ENCODE measurements at places on chromosomes 2 and 18.

GRCh38 chr2:129293326-129293725 lies 686.1 kb upstream of the RAB6C start:
- DNase-seq: no peak

- DNase-seq: peak; percentile 67
Observed at GRCh38 chr2:143936848-143937722, 582.8 kb downstream of the ZEB2 start.

GRCh38 chr2:214533541-214533940 lies 122.7 kb downstream of the VWC2L start:
- peak; percentile 5 for DNase-seq

DNA sequence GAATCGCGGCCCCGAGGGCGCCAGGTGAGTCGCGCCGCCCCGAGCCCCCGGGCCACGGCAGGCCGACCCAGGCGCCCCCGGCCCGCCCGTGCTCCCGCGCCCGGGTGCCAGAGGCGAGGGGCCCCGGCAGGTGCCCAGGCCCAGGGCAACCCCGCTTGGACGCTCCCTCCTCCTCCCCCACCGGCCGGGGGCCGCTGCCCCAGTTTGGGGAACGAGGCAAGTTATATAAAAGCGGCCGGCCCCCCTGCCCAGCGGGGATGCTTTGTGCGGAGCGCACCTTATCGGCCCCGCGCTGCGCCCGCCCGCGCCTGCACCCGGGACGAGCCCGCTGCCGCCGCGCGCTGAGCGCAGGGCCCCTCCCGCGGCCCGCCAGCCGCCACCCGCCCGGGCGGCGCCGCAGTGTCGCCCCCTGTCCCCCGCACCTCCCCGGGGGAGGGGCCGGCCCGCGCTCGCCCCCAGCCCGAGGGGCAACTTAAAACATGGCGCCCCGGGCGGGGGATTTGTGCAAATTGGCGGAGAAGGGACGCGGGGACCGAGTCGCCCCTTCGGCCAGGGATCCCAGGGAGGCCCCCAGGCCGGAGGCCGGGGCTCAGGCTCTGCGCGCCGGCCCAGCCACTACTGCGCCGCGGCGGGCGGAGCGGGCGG lies 639 bp downstream of the EPB41L3 start:
- peak; percentile 41 for DNase-seq

- DNase-seq: no peak
Observed at GRCh38 chr18:34038086-34038485, 186.6 kb downstream of the NOL4 start.

DNA sequence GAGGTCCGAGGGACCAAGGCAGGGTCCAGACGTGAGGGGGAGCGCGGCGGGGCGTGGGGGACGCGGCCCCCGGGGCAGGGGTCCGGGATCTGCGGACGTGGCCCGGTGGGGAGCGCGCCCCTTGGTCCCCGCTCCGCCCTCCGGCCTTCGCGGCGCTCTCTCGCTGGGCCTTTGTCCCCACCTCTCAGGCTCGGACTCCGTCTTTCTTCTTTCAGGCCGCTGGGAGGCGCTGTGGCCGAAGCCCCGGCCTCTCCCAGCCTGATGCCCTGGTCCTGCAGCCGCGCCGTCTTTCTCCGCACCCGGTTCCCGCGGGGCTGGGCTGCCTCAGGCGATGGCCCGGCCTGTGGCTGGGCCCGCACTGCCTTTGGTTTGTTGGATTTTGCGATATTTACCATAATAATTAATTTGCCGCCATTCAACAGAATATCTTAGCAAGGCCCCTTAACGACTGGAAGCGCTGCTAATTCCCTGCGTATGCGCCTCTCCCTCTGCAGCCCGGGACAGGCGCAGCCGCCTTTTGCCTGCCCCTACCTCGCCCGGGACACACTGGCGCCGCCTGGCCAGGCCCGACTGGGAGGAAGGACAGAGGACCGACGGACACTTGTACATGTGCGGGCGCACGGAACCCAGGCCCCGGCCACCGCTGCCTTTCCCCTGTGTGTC lies 10.8 kb downstream of the SIX3 start:
- peak; percentile 74 for DNase-seq

- peak; percentile 45 for DNase-seq
Observed at GRCh38 chr2:231190531-231191197, 7.8 kb upstream of the ARMC9 start.

DNA sequence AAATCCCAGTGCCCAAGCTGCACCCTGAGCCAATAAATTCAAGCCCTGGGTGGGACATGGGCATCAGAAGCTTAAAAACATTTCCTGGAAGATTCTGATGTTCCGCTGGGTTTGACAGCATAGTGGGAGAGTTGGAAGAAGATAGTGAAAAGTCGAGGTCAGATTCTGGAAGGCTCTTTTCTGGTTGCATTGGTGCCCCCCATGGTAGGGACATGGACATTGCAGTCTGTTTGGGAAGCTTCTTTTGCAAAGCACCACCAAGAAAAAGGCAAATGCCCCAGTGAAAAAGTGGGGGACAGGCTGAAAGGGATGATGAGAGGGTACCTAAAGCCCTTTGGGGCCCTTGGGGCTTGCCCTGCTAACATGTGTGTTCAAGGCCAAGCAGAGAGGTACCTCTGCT lies 21.0 kb downstream of the MERTK start:
- no peak for DNase-seq

GRCh38 chr2:25290811-25291495 lies 50.8 kb downstream of the DNMT3A start:
- peak; percentile 94 for DNase-seq

- DNase-seq: no peak
Observed at GRCh38 chr2:107281637-107282036, 395.7 kb upstream of the ST6GAL2 start.

DNA sequence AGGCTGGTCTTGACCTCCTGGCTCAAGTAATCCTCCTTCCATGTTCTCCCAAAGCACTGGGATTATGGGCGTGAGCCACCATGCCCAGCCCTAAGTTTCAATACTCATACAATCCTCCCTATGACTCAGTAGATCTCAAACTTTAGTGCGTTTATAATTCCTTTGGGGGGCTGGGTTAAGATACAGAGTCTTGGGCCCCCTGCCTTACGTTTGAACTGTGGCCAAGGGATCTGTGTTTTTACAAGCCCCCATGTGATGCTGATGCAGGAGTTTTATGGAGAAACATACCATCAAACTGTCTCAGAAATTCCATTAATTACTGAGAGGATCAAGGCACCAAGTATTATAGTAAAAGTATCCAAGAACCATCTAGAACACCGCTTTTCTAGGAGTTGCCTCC lies 38.2 kb upstream of the FAM136A start:
- no peak for DNase-seq

DNA sequence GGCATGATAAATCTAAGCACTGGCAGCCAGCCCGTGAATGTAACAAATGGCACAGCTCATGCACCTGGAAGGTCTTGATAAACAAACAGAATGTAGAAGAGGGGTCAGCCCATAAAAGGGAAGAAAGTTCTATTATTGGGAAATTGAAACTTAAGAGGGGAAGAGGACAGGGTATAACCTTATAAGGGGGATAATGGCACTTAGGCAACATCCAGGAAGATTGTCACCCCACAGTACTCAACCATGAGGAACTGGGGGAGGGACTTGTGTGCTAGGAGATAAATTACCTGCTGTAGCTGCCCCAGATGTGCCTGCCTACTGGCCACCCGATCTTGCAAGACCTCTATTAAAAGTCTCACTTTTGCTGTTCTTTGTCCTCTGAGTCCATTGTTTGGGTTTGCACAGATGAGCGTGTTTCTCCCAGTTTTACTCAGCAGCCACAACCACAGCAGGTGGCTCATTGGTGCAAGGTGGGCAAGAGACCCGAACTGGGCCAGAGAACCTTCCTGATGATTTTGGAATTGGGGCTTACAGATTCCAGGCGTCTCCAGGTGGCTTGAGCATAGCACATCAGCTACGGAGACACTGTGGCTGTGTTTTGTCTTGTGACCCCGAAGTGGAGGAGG lies 79.0 kb upstream of the TAF1B start:
- no peak for DNase-seq

- no peak for DNase-seq
Observed at GRCh38 chr18:60259052-60259681, 113.4 kb downstream of the MC4R start.

- no peak for DNase-seq
Observed at GRCh38 chr18:70194227-70194890, 11.1 kb downstream of the RTTN start.

- DNase-seq: no peak
Observed at GRCh38 chr2:156110890-156111289, 221.6 kb downstream of the NR4A2 start.

GRCh38 chr18:24027156-24027827 lies 12.7 kb downstream of the TTC39C start:
- DNase-seq: peak; percentile 15

DNA sequence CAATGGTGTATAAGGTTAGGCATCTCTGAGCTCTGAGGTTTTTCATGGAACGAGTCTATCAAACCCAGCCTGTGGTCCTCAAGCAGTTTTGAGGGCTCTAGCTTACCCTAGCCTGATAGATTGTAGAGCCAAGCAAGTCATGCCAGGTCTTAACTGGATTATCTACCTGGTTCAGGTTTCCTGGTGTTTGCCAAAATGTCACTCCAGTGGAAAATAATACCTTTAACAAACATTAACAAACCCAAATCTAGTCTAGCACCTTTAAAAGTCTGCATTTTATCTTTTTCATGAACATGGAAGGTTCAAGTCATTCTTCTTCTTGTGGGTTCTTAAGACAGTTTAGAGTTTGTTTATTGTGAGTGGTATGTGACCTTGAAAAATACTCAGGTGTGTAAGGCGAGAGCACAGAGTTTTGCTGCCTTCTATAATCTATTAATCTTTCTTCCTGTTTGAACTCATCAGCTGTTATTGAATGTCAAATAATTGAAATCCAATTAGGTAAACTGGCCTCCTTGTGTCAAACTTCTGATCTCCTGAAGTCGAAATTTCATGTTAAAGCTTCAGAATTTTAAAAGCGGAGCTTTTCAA lies 13.4 kb upstream of the ADGRF3 start:
- no peak for DNase-seq

GRCh38 chr2:96819128-96819875 lies 3.2 kb downstream of the CNNM3 start:
- DNase-seq: no peak

DNA sequence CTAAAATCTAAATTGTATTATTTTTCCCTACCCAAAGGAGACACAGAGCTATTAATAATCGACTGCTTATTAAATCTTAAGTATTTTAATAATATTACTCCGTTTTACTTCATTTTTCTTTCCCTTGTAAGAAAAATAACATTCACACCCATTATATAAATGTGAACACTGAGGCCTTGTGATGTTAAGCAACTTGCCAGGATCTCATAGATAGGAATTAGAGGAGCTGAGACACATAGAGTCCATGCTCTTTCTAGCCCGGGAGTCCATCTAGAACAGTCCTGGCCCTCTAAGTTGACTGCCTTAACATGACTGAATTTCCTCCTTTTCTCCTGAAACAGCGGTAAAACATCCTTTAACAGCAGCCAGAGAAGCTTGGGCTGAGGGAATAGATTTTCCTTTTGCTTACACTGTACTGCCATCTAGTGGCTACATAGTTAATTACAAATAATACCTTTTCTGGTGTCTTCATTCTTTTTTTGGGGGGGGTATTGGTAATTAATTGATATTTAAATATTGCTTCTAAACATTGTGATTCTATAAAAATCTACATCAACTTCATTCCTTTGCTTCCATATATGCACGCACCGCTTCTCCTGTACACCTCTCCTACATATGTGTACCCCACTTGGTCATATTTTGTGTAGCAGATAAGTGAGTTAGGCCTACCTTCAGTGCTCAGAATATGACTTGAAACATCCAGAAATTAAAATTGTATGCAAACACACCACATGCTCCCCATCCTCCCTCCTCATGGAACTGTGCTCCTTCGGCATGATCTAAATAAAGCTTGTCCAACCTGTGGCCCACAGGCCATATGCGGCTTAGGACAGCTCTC lies 125.8 kb upstream of the HNMT start:
- DNase-seq: peak; percentile 79

- no peak for DNase-seq
Observed at GRCh38 chr2:175004730-175004979, 526 bp downstream of the CHN1 start.

GRCh38 chr2:27001950-27002349 lies 30.8 kb upstream of the TMEM214 start:
- DNase-seq: no peak

- DNase-seq: no peak
Observed at GRCh38 chr18:35481960-35482366, 15.8 kb downstream of the INO80C start.

DNA sequence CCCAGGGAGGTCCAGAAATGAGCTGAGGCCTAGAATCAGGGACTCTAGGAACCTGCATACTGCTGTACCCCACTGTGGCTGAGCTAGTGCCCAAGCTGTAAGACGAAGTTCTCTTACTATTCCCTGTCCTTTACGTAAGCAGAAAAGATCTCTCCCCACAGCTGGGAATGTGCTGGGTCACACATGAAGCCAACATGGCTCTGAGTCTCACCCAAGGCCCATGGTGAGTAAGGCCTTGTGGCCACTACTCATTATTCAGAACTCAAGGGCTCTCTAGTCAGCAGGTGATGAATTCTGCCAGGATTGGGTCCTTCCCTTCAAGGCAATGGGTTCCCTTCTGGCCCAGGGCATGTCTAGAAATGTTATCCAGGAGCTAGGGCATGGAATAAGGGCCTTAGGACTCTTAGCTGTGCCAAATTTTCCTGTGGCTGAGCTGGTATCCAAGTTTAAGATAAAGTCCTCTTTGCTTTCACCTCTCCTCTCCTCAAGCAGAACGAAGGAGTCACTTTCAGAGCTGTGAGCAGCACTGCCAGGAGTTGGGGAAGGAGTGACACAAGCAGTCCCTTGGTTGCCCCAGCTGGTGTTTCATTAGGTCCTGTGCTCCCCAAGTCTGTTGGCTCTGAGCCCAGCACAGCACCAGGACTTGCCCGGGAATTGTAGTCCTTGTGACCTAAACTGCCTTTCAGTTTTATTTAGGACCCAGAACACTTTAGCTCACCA lies 707.6 kb downstream of the SLC4A3 start:
- DNase-seq: no peak

GRCh38 chr2:53562407-53562806 lies 205.2 kb upstream of the CHAC2 start:
- DNase-seq: no peak

GRCh38 chr2:207697411-207697810 lies 14.0 kb upstream of the CCNYL1 start:
- no peak for DNase-seq

GRCh38 chr18:61085036-61085435 lies 248.2 kb upstream of the CDH20 start:
- no peak for DNase-seq

- no peak for DNase-seq
Observed at GRCh38 chr2:223959688-223960087, 2.4 kb downstream of the MRPL44 start.

DNA sequence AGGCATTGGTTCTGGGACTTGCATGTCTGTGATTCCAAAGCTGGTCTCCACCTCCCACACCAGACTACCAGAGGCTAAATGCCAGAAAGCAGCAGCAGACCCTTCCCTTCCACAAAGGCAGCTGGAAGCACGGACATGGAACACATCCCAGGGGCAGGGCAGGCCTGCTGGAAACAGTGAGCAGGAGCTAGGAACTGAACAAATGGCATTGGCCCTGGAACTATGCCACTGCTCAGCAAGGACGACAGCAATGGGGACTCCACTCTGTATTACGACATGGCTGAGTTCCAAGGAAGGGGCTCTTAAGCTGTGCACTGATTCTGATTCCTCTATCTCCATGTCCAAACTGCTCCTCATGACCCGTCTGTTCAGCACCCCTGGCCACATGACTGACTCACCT lies 77.8 kb upstream of the TFCP2L1 start:
- DNase-seq: peak; percentile 79

- no peak for DNase-seq
Observed at GRCh38 chr18:74139411-74139810, 8.2 kb downstream of the FBXO15 start.

GRCh38 chr2:20600756-20601325 lies 50.1 kb downstream of the HS1BP3 start:
- no peak for DNase-seq
